ENCODE measurements at places on chromosomes 7 and 10.

DNA sequence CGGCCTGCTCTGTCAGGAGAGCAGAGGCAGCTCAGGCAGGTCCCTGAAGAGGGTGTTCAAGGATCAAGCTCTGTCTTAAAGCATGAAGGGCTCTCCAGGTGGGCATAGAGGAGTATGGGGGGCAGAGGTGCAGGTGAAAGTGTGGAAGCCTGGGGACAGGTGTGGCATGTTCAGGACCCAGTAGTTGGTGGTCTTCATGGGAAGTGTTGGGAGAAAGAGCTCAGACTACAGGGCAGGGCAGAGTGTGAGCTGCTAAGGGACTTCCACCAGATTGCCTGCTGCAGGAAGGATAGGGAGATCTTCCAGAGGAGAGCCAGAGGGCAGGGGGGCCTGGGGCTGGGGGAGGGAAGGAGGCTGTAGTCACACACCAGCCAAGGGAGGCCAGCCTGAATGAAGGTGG is 156.5 kb upstream of the GDF10 start:
- DNase-seq, result no peak
- H3K27me3 ChIP-seq, result no peaks in the 10 kb centered on the region
- H3K36me3 ChIP-seq, result no peaks in the 10 kb centered on the region
- no peaks in the 10 kb centered on the region for H3K4me1 ChIP-seq

- no peak overlapping the region for H3K27ac ChIP-seq
- no peak for DNase-seq
- no peak overlapping the region for H3K4me3 ChIP-seq
- no peaks in the 10 kb centered on the region for H3K27me3 ChIP-seq
These were observed 33.7 kb downstream of the ADRB1 start for GRCh38 chr10:114077347-114077746.

- H3K36me3 ChIP-seq, result no peaks in the 10 kb centered on the region
- DNase-seq, result no peak
- H3K4me1 ChIP-seq, result peaks cover 42% of the 10 kb centered on the region
- H3K27me3 ChIP-seq, result no peaks in the 10 kb centered on the region
These were observed 697 bp downstream of the ARPC1A start for GRCh38 chr7:99326408-99326782.

GRCh38 chr10:25465582-25466372 is 291.0 kb downstream of the GPR158 start:
- DNase-seq, result no peak
- H3K27me3 ChIP-seq, result no peaks in the 10 kb centered on the region
- H3K4me3 ChIP-seq, result no peak overlapping the region
- no peaks in the 10 kb centered on the region for H3K36me3 ChIP-seq

DNA sequence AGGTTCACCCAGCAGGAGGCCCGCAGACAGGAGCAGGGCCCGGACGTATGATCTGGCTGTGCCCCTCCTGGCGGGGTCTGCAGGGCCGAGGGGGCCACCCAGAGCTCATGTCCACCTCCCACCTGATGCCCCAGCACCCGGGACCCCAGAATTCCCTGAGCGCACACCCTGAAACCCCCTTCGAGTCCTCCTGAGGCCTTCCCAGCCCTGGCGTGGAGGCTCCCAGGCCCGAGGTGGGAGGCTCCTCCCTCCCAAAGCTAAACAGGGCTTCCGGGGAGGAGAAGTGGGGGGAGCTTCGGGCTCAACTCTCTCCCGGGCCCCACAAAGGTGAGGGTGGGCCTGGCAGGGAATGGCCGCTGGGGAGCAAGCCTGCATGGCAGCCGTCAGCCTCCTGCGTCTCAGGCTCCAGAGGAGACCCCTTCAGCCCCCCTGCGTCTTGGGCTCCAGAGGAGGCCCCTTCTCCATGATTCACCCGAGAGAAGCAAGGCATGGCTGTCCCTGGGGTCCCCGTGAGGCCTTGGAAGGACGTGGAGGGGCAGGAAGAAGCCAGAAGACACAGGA is 30.2 kb downstream of the MICALL2 start:
- no peaks in the 10 kb centered on the region for H3K36me3 ChIP-seq
- H3K27me3 ChIP-seq, result peaks cover 9% of the 10 kb centered on the region
- no peak for DNase-seq

GRCh38 chr10:78843495-78843894 is 225.3 kb upstream of the ZMIZ1 start:
- no peak overlapping the region for H3K27ac ChIP-seq
- DNase-seq, result no peak
- H3K4me1 ChIP-seq, result no peaks in the 10 kb centered on the region

DNA sequence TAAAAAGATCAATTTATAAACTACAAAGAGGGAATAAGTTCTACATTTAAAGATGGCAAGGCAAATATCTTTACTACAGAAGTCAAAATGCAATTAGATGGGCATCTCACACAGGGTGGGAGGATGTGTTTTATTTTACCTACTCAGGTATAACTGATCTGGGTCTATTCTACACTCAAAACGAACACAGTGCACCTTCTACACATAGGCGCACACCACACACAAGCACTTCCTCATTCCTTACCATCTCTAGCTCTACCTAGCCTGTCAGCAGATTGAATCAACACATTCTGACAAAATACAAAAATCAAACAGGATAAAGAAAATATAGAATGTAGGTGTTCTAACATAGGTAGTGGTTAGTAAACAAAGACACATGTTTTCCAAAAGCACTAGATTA is 64.8 kb downstream of the SGCE start:
- DNase-seq, result no peak
- no peak overlapping the region for H3K4me3 ChIP-seq
- H3K27ac ChIP-seq, result no peak overlapping the region
- H3K36me3 ChIP-seq, result no peaks in the 10 kb centered on the region
- no peaks in the 10 kb centered on the region for H3K4me1 ChIP-seq

DNA sequence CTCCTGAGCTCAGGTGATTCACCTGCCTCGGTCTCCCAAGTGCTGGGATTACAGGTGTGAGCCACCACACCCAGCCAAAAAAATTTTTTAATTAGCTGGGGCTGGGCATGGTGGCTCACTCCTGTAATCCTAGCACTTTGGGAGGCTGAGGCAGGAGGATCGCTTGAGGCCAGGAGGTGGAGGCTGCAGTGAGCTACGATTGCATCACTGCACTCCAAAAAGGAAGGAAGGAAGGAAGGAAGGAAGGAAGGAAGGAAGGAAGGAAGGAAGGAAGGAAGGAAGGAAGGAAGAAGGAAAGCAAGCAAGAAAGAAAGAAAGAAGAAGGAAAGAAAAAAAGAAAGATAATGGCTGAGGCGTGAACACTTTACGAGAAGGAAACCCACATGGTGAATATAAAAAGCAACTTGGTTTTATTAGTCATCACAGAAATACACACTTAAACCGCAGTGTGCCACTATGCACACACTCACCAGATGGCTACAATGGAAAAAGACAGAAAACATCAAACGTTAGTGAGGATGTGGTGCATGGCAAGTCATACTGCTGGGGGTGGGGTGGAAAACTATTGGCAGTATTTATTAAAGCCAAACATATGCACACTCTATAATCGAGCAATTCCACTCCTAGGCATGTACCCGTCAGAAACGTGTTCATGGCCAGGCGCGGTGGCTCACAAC is 4.4 kb upstream of the CCL26 start:
- no peaks in the 10 kb centered on the region for H3K4me1 ChIP-seq
- H3K27me3 ChIP-seq, result no peaks in the 10 kb centered on the region
- H3K36me3 ChIP-seq, result no peaks in the 10 kb centered on the region

- H3K27ac ChIP-seq, result no peak overlapping the region
- DNase-seq, result peak; percentile 80
- no peaks in the 10 kb centered on the region for H3K4me1 ChIP-seq
- no peak overlapping the region for H3K4me3 ChIP-seq
- H3K36me3 ChIP-seq, result no peaks in the 10 kb centered on the region
- peaks cover 32% of the 10 kb centered on the region for H3K27me3 ChIP-seq
These were observed 33.9 kb downstream of the KAZALD1 start for GRCh38 chr10:101095550-101096213.

GRCh38 chr7:115782696-115783490 is 247.7 kb downstream of the TFEC start:
- no peak for DNase-seq
- no peak overlapping the region for H3K27ac ChIP-seq
- no peaks in the 10 kb centered on the region for H3K27me3 ChIP-seq
- no peaks in the 10 kb centered on the region for H3K4me1 ChIP-seq

- no peaks in the 10 kb centered on the region for H3K36me3 ChIP-seq
- no peaks in the 10 kb centered on the region for H3K4me1 ChIP-seq
- no peaks in the 10 kb centered on the region for H3K27me3 ChIP-seq
- DNase-seq, result no peak
These were observed 131.3 kb upstream of the NPVF start for GRCh38 chr7:25359471-25360059.

- peaks cover 33% of the 10 kb centered on the region for H3K36me3 ChIP-seq
- H3K27me3 ChIP-seq, result no peaks in the 10 kb centered on the region
- H3K4me3 ChIP-seq, result peak overlapping the region; percentile 98
These were observed 705 bp downstream of the SLF2 start for GRCh38 chr10:100913470-100913865.

DNA sequence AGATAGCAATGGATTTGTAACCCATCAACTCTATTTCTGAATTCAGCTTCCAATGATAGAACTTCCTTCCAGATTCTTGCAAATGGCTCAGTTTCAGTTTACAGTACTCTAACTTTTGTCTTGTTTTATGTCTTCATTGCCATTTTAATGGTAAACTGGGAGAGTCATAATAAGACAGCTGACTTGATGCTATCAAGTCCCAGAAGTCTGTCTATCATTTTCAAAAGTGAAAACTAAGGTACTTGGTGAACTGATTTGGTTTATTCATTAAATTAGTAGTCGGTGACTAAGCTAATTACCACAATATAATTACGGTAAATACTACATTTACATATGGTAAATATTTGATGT is 25.0 kb downstream of the RTKN2 start:
- H3K4me3 ChIP-seq, result peak overlapping the region; percentile 27
- no peak for DNase-seq
- H3K27ac ChIP-seq, result peak overlapping the region; percentile 63
- H3K36me3 ChIP-seq, result no peaks in the 10 kb centered on the region

DNA sequence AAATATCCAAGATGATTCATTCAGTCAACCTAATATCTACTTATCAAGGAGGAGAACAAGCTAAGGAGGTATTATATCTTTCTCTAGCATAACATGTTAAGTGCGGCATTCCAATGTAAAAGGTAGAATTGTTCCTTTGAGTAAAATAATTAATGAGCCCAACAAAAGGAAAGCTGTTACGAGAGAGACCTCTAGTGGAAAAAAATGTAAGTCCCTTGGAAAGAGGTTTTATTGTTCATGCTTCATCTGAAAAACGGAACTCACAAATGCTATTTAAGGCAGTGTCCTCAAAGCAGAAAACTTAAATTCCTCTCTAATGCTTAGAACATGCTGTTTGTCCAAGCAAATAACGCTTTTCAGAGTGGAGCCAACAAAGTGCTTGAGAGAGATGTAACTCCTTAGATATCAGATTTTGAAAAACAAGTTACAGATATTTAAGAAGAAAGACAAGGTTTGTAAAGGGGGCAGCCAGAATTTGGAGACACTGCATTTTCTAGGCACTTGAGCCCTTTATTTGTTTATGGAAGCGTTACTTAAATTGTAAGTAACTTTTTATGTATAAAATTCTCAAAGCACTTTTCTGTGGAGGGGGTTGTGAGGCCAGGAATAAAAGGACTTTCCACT is 119.9 kb downstream of the TFEC start:
- H3K4me1 ChIP-seq, result no peaks in the 10 kb centered on the region
- H3K27me3 ChIP-seq, result no peaks in the 10 kb centered on the region
- H3K36me3 ChIP-seq, result no peaks in the 10 kb centered on the region
- DNase-seq, result no peak

DNA sequence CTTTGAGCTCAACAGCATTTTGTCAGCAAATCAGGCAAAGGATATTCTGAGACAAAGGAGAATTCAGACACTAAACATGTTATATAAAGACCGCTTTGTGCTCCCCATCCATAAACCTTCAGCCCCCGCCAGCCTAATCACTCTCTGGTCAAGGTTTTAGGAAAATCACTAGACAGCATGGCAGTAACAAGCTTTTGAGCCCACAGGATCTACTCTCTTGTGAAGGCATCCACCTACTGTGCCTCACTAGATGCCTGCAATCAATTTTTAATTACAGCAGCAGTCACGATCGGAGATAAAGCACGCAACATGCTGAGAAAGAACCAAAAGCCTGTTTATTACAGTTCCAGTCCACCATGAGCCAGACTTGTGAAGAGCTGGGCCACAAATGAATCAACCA is 19.1 kb downstream of the PDE1C start:
- H3K36me3 ChIP-seq, result no peaks in the 10 kb centered on the region
- H3K4me3 ChIP-seq, result no peak overlapping the region
- H3K27ac ChIP-seq, result no peak overlapping the region
- H3K4me1 ChIP-seq, result no peaks in the 10 kb centered on the region
- DNase-seq, result no peak

DNA sequence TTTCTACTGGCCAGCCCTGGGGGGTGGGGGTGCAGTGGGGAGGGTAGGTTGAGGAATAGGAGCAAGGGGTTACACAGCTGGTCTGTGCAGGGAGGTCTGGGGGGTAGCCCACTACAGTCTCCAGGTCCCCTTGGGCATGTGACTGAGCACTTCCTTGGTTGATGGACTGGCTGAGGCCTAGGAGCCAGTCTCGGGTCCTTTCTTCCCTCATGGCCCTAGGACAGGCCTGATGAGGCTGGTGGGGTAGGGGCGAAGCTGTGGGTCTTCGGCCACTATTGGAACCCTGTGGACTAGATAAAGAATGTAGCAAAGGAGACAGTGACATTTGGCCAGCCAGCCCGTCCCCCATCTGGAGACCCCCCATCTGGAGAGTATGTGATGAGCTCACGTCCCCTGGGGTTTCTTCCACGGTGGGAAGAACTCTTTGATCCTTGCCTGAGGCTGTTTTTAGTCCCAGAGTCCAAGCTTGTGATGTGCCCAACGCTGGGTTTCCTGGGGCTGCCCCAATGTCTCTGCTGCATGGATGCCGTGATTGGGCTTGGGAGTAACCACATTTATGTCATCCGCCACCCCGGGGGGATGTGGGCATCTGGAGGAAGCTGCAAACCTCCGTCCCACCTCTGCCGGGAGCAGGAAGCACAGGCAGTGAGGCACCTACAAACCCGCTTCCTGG is 20.7 kb downstream of the FAM241B start:
- H3K27ac ChIP-seq, result no peak overlapping the region
- no peaks in the 10 kb centered on the region for H3K4me1 ChIP-seq
- H3K36me3 ChIP-seq, result no peaks in the 10 kb centered on the region
- DNase-seq, result no peak
- no peaks in the 10 kb centered on the region for H3K27me3 ChIP-seq

GRCh38 chr10:71289421-71290130 is 29.5 kb upstream of the SLC29A3 start:
- no peaks in the 10 kb centered on the region for H3K27me3 ChIP-seq
- no peaks in the 10 kb centered on the region for H3K36me3 ChIP-seq
- H3K4me1 ChIP-seq, result peaks cover 6% of the 10 kb centered on the region
- DNase-seq, result no peak

DNA sequence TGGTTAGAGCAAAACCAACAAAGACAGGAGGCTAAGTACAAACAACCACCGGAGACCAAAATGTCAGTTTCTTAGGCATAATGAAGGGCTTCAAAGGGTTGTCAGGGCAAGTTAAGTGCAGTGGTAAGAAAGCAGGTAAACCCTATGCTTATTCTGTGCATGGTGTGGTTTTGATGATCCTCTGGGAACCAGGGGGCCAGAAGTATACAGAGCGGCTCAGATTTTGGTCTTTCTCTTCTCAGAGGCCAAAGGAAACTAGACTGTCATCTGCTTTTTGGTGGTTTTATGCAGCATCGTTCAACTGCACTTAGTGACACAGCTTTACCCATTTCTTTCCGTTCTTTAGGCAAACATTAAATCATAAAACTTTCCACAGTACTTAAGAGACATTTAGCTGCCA is 332.7 kb upstream of the CELF2 start:
- H3K4me3 ChIP-seq, result no peak overlapping the region
- DNase-seq, result no peak
- H3K36me3 ChIP-seq, result no peaks in the 10 kb centered on the region
- no peaks in the 10 kb centered on the region for H3K4me1 ChIP-seq
- H3K27ac ChIP-seq, result no peak overlapping the region

All from upper lobe of right lung (tissue), 1 donor.